ENCODE measurements at places on chromosomes 4 and X.

- no peak for DNase-seq
Observed at GRCh38 chr4:87053176-87053658, 118.4 kb downstream of the AFF1 start.

DNA sequence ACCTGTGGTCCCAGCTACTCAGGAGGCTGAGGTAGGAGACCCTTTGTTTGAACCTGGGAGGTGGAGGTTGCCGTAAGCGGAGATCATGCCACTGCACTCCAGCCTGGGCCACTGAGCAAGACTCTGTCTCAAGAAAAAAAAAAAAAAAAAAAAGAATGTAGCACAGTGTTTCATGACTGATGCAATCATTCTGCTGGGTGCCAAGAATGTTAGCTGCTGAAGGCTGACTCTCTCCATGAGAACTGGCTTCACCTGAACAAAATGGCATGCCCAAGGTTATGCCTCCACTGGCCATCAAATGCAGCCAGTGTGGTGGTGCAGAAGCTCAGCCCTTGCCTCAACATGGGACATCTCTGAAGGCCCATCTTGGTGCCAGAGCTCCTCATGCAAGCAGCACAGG is 412.1 kb downstream of the ADAM29 start:
- DNase-seq = no peak

GRCh38 chr4:172850838-172851237 is 317.8 kb upstream of the GALNT7 start:
- DNase-seq = no peak

DNA sequence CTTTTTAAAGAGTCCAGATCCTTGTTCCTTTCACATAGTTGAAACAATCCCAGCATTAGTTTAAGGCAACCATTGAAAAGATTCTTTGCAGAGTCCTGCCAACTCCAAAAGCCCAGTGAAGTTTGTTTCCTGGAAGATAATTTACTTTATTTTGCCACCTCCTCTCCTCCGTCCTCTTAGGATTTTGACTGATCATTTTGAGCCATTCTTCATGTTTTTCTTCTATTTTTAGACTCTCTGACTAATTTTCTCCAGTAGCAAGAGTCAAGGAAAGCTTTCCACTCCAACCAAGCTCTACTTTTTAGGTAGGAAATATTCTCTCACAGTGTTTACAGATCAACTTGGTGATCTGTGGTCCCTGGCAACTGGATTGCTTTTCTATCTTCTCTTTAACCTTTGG is 10.3 kb downstream of the NCBP2L start:
- DNase-seq = no peak

GRCh38 chr4:140149846-140150635 is 3.9 kb downstream of the MAML3 start:
- DNase-seq = peak; percentile 61

DNA sequence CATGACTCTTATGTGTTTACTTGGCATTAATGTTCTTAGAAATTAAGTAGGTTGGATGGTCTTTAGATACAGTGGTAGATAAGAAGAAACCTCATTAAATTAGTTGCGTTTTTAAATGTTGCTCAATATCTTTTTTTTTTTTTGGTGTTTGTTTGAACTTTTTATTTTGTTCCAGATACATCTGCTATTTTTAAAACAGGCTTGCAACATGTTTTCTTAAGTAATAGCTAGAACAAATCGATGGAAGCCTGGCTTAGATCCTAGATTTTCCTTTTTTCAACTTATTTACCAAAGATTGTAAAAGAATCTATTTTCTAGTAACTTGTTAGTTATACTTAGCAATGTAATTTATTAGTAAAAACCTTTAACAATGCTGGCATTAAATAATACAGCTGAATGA is 9.3 kb downstream of the CNKSR2 start:
- DNase-seq = no peak

- DNase-seq = no peak
Observed at GRCh38 chr4:155609455-155610059, 57.1 kb upstream of the GUCY1A1 start.

GRCh38 chr4:1571165-1572009 is 112.7 kb downstream of the FAM53A start:
- no peak for DNase-seq

GRCh38 chr4:28001698-28002097 is 1141.1 kb downstream of the STIM2 start:
- no peak for DNase-seq

DNA sequence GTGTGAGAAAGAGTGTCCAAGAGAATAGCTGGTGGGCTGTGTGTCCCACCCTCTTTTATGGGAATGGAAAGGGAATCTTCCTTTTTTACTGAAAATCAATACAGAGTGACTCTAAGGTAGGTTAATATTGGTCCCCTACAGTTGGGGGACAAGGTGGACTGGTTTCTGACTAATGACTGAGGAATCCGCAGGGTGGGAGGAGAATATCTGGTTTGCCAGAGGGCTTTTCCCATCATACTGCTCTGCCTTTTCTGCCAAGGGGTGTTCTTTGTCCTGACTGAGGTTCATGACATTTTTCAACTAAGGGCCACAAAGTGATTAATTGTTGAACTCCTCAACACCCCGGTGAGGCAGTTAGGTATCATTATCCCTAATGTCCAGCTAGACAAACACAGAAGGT is 261.6 kb downstream of the SPATA18 start:
- DNase-seq = no peak

- DNase-seq = no peak
Observed at GRCh38 chr4:155811083-155811482, 52.3 kb downstream of the GUCY1B1 start.

GRCh38 chr4:121233982-121234381 is 69.9 kb upstream of the TNIP3 start:
- DNase-seq = no peak

GRCh38 chr4:76354517-76355473 is 48.3 kb downstream of the STBD1 start:
- no peak for DNase-seq

DNA sequence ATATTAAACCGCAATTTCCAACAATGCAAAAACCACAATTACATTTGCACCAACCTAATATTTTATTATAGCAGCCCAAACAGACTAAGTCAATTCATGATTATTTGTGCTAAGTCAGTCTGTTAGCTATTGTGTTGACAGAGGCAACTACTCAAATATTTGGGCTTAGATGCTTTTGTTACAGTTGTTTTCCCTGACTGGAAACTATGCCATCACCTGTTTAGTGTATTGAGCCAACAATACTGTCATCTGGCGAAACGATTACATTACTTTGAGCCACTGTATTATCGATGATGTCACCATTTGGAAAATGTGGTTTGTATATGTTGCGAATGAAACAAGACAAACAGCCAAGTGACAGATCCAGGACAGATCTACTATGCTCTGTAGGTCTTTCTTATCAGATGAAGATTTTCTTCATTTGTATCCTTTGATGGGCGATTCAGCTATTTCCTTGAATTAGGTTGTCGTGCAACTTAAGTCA is 38.7 kb upstream of the INTS6L start:
- DNase-seq = no peak

GRCh38 chr4:128384091-128384520 is 96.5 kb upstream of the PGRMC2 start:
- no peak for DNase-seq

- no peak for DNase-seq
Observed at GRCh38 chrX:88416002-88416401, 331.0 kb upstream of the CPXCR1 start.

- no peak for DNase-seq
Observed at GRCh38 chr4:139188648-139189416, 11.8 kb upstream of the ELF2 start.

- DNase-seq = no peak
Observed at GRCh38 chr4:15376594-15376993, 51.2 kb upstream of the C1QTNF7 start.

DNA sequence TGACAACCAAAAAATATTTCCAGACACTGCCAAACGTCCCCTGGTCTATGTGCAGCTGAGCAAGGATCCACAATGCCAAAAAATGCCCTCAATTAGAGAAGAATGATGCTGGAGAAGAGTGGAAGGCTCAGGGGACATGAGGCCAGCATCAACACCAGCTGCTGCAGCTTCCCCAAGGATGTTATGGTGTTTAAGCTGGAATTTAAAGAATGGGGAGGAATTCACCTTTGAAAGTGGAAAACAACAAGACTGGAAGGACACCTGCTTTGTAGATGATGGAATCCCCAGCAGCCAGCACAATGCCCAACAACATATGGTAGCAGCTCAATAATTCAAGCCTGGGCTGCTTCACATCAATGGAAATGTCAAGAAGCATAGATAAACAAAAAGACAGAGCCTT is 20.3 kb upstream of the SMPX start:
- no peak for DNase-seq

DNA sequence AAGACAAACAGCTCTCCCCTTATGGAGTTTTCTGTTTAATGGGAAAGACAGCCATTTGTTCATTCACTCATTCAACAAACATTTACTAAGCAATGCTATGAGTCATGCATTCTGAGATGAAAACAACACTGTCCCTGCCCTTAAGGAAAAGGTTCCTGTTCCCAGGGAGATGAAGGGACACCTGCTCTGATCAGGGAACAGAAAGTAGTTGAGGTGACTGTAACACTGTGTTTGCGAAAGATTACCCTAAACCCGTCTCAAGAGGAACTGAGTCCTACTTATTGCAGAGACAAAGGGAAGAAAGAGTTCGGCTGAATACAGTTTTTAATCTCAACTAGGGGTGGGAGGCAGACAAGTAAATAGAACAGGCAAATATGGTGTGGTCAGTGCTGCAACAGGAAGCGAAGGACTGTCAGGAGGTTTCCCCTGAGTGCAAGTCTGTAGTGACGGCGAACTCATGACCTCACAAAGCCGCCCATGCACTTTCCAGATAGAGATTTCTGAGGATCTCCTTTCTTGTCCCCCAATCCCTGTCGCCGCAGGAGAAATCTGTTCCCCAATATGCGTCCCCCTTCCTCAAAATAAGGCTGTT is 712 bp downstream of the STX18 start:
- no peak for DNase-seq

DNA sequence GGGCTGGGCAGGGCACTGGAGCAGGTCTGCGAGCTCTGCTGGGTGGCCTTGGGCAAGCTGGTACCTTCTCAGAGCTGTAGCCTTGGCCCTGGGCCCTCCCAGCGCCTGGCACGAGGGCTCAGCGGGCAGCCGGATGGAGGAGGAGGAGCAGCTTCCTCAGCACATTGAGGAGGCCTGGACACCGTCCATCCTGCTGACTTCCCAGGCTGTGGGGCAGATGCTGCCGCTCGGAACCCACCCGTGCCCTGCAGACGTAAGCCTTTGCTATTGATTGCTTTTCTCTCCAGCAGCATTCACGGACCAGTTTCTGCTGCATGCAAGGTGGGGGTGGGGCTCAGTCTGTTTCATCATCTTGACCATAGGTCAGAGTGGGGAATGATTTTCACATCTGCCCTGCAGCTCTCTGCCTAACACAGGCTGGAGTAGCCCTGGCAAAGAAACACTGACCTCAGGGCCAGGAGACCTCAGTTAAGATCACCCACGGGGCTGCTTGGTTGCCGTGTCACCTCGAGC is 80.7 kb upstream of the PSAPL1 start:
- DNase-seq = no peak

- DNase-seq = no peak
Observed at GRCh38 chr4:6022607-6023288, 4.5 kb upstream of the C4orf50 start.

GRCh38 chrX:153307276-153308178 is 14.0 kb downstream of the PNMA6F start:
- no peak for DNase-seq

DNA sequence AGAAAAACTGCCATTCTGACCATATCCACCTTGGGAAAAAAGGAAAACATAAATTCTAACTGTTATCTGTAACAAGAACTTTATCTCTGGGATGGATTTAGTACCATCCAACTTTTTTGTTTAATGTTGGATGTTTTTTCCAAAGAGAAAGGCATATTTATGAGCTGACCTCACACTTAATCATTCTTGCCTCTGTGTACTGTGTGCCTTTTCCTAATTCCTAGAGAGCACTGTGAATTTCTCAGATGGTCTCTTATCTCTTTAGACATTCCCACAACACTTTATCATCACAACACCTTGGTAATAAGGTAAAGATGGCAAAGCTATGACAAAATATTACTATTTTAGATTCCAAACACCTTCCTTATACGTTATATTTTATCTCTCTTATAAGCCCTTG is 126.2 kb downstream of the COL4A6 start:
- no peak for DNase-seq

DNA sequence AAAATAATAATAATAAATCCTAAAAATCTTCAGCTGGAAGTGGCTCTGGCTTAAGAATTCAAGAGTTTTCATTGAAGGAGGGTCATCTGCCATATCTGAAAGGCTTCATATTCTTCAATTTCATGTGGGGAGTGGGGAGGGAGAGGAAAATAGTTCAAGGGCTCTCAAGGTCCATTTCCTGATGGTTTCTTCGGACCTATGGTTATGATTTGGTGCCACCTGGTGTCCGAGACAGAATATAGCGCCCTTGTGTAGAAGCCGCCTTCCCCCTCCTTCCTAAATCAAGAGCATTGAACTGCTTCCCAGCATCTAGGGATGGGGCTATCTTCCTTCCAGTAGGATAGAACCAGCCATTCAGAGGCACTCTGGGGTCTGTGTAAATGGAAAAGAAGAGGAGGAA is 34.3 kb downstream of the NLGN3 start:
- peak; percentile 25 for DNase-seq

DNA sequence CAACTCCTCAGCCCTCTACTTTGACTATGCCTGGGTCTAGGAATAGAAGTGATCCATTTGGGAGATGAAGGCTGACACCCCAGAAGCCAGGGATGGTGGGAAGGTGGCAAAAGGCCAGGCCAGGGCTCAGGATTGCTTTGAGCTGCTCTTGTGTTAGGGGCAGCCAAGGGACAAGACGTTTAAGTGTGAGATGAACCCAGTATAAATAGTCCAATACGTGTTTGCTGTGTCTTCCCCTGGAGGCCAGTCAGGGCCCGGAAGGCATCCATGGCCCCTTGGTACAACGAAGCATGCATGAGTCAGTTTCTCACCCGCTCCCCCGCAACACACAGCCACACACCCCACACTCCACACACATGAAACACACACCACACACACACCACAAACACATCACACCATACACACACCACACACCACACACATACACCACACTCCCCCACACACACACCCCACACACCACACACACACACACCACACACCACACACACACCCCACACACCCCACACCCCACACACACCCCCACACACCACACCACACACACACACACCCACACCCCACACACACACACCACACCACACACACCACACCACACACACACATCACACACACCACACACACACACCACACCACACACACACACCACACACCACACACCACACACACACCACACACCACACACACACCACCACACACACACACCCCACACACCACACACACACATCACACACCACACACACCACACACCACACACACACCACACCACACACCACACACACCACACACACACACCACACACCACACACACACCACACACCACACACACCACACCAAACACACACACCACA is 5.1 kb downstream of the STARD8 start:
- no peak for DNase-seq

GRCh38 chr4:142402156-142402555 is 443.9 kb downstream of the INPP4B start:
- no peak for DNase-seq
